ENCODE measurements at places on chromosomes 5 and 9. TPM values are rescaled to one million over a fixed set of nuclear protein-coding genes. Genes with fewer than 3 reads are reported as not detected.

Gene ACTBL2
- 0.03 TPM for total RNA-seq

Gene ADRB2
- total RNA-seq: 0.79 TPM

Gene PCDHGC4
- 0.05 TPM for total RNA-seq

Gene ELOVL7
- total RNA-seq: 14.3 TPM

Gene EQTN
- total RNA-seq: not detected

Gene OR1Q1
- not detected for total RNA-seq

Gene FAM114A2
- 9.0 TPM for total RNA-seq

Gene ADGRD2
- not detected for total RNA-seq

Gene FOCAD
- total RNA-seq: 15.2 TPM

Gene HTR4
- not detected for total RNA-seq

Gene TNFAIP8
- 21.4 TPM for total RNA-seq

Gene PTBP3
- total RNA-seq: 28.0 TPM

Gene NMUR2
- total RNA-seq: 0.09 TPM

Gene TAL2
- 0.15 TPM for total RNA-seq

Gene CCL28
- 0.18 TPM for total RNA-seq

Gene TAF1L
- not detected for total RNA-seq

Gene GPR107
- 29.6 TPM for total RNA-seq

Gene SCGB3A1
- not detected for total RNA-seq

Gene TMC1
- not detected for total RNA-seq

Gene PCDHA4
- 1.5 TPM for total RNA-seq

Gene ADAMTS19
- total RNA-seq: not detected

Gene MARVELD2
- total RNA-seq: 2.0 TPM

Gene OGN
- total RNA-seq: not detected

Gene SLC6A19
- 0.01 TPM for total RNA-seq

All from A549 treated with CORT108297 at 1 μM for 4 hours (cell line).